ENCODE measurements at places on chromosomes 12 and 14. TPM values are rescaled to one million over a fixed set of nuclear protein-coding genes. Genes with fewer than 3 reads are reported as not detected.

The PLA2G1B gene
- total RNA-seq, result not detected

The SLC25A29 gene
- 54.2 TPM for total RNA-seq

The ASCL1 gene
- total RNA-seq, result not detected

The LHX5 gene
- total RNA-seq, result not detected

The B4GALNT3 gene
- 16.8 TPM for total RNA-seq

- H3K27me3 ChIP-seq, result peaks cover 4% of the 10 kb centered on the region
- no peaks in the 10 kb centered on the region for H3K36me3 ChIP-seq
- no peak for DNase-seq
- H3K4me3 ChIP-seq, result peak overlapping the region; percentile 75
- H3K4me1 ChIP-seq, result peaks cover 11% of the 10 kb centered on the region
These were observed 240.0 kb upstream of the CPNE8 start for GRCh38 chr12:39145175-39145999.

- no peak for DNase-seq
- no peaks in the 10 kb centered on the region for H3K4me1 ChIP-seq
- no peaks in the 10 kb centered on the region for H3K36me3 ChIP-seq
- H3K27me3 ChIP-seq, result no peaks in the 10 kb centered on the region
- H3K27ac ChIP-seq, result no peak overlapping the region
These were observed 232.0 kb downstream of the BTG1 start for GRCh38 chr12:91913651-91914050.

GRCh38 chr12:56336361-56337167, 2.1 kb upstream of the IL23A start:
- H3K4me3 ChIP-seq, result no peak overlapping the region
- peaks cover 3% of the 10 kb centered on the region for H3K4me1 ChIP-seq
- H3K27ac ChIP-seq, result no peak overlapping the region

DNA sequence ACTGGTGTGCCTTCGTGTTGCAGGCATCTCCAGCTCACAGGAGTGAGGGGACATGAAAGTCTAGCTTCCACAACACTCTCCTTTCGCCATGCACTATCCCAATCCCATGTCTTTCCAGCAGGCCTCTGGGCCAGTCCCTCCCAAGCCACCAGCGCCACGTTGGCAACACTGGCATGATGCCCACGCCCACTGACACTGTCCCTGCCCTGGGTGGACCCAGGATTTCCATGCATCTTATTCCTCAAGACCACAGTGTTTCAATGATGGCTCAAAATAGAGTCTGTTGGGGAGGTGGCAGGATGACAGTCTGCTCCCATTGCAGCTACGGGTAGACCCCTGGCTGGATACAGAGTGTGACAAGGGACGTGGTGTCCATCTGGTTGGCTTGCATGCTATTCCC, 2.3 kb downstream of the SP7 start:
- no peak for DNase-seq
- H3K36me3 ChIP-seq, result no peaks in the 10 kb centered on the region
- H3K27me3 ChIP-seq, result no peaks in the 10 kb centered on the region
- H3K4me3 ChIP-seq, result no peak overlapping the region
- no peaks in the 10 kb centered on the region for H3K4me1 ChIP-seq

DNA sequence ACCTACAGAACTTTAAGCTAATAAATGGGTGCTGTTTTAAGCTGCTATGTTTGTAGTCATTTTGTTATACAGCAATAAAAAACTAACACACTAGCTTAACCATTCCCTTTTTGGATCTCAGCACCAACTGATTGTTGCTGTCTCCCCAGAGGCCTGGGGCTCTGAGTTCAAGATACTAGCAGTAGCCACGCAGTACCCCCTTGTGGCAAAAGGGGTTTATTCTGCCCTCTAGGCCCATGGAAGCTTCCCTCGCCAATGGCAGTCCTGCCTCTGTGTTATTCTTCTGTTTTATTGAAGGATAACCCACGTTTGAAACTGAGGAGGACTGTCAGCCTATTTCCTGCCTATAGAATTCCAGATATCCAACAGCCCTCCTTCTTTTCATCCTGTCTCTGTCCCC, 455.3 kb upstream of the ATP2B1 start:
- H3K36me3 ChIP-seq, result no peaks in the 10 kb centered on the region
- H3K4me3 ChIP-seq, result no peak overlapping the region
- H3K27ac ChIP-seq, result no peak overlapping the region
- no peaks in the 10 kb centered on the region for H3K27me3 ChIP-seq
- DNase-seq, result no peak

DNA sequence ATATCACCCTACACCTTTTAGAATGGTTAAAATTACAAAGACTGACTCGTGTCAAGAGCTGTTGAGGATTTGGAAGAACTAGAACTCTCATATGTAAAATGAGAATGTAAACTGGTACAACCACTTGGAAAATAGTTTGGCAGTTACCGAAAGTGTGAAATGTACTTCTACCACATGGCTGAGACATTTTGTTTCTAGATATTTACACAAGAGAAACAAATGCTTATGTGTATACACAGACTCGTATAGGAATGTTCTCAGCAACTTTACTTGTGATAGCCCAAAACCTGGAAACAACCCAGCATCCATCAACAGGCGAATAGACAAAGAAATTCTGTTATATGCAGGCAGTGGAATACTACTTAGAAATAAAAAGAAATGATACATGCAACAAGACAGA, 103.0 kb downstream of the BRMS1L start:
- no peaks in the 10 kb centered on the region for H3K4me1 ChIP-seq
- DNase-seq, result no peak
- no peaks in the 10 kb centered on the region for H3K36me3 ChIP-seq
- H3K27me3 ChIP-seq, result no peaks in the 10 kb centered on the region
- no peak overlapping the region for H3K27ac ChIP-seq

- no peaks in the 10 kb centered on the region for H3K4me1 ChIP-seq
- no peak overlapping the region for H3K27ac ChIP-seq
These were observed 15.5 kb upstream of the ETNK1 start for GRCh38 chr12:22609501-22609900.

- no peaks in the 10 kb centered on the region for H3K4me1 ChIP-seq
- H3K27me3 ChIP-seq, result no peaks in the 10 kb centered on the region
- no peak overlapping the region for H3K27ac ChIP-seq
- no peak for DNase-seq
- H3K4me3 ChIP-seq, result no peak overlapping the region
These were observed 132.8 kb downstream of the DIO2 start for GRCh38 chr14:80078501-80078900.

DNA sequence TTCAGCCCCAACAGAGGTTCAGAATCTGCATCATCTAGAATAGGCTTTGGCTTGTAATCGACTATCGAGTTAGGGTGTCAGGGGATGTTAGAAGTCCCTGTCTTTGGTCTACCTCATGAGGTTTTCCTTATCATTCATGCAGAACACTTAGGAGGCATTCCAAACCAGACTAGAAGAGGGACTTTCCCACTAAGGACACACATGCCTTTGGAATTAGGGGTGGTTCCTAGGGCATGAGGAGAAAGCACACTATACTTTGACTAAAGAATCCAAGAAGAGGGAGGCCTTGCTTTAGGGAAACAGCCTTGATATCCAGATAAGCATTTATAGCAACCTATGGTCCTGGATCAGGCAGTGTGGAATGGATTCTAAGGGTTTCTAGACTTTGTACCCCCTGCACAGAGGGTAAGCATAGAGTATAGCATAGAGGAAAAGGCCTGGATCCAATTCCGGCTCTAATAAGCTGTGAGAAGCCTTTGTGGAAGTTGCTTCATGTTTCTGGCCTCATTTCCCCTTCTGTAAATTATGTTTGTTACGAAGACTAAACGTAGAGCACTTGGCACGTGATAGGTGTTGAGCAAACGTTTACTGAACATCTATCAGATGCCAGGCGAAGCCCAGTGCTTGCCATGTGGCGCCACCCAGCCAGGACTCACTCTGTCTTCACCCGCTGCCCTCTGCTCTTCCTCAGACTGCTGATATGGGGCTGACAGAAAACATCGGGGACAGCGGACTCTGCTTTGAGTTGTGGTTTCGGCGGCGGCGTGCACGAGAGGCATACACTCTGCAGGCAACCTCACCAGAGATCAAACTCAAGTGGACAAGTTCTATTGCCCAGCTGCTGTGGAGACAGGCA, 13.2 kb downstream of the ZNF219 start:
- H3K27me3 ChIP-seq, result no peaks in the 10 kb centered on the region
- H3K36me3 ChIP-seq, result peaks cover 54% of the 10 kb centered on the region
- no peaks in the 10 kb centered on the region for H3K4me1 ChIP-seq
- H3K4me3 ChIP-seq, result no peak overlapping the region
- H3K27ac ChIP-seq, result no peak overlapping the region

DNA sequence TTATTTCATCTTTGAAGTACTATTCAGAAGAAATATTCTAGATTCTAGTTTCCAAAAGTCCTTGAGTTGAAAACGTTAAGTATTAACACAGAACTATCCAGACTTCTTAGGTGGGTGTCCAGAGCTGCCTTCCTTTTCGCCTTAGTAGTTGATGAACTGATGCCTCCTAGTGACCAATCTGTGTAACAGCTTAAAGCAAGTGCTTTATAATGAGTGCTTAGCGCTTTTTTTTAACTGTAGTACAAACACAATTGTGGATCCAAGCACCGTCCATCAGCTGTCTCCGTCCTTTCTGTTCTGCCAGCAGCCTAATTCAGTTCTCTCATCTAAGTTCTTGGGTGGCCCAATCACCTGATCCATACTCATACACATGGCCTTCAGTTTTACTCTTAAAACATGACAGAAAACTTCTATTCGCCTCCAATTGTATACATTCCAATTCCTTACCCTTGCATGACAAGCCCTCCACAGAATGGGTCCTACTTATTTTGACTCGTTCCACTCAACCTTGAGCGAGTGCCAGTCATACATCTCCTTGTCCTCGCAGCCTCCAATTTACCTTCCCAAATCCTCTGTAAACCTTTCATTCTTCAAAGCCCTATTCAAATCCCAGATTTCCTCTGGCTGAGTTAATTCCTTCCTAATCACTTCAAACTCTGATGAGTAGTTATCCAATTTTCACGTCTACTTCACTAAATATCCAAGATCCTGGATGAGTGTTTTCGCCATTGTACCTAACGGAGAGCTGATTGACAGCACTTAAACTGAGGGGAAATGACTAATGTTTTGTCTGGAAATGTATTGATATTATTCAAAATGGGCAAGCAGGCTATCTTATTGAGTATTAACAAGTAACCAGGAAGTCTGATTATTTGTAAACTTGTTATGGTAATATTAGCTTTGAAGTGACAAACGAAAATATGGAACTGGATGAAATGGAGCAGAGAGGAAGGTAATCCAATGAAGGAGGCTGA, 5.8 kb upstream of the PHLDA1 start:
- H3K4me1 ChIP-seq, result peaks cover 2% of the 10 kb centered on the region
- H3K27ac ChIP-seq, result no peak overlapping the region

All from thoracic aorta (tissue), 2 donors.